LHCN-M2 (cell line): ENCODE measurements at places on chromosomes 3 and 15. TPM values are rescaled to one million over a fixed set of nuclear protein-coding genes. Genes with fewer than 3 reads are reported as not detected.

Gene FHIT
- total RNA-seq = 0.32 and 0.34 TPM in 2 replicates

Gene WDR49
- total RNA-seq = not detected in 2 replicates

Gene ARPC4
- 310 and 367 TPM in 2 replicates for total RNA-seq

Gene TTC14
- total RNA-seq = 16.3 and 16.8 TPM in 2 replicates

- no peak for DNase-seq
Observed at GRCh38 chr3:123764647-123765046, 119.5 kb downstream of the MYLK start.

DNA sequence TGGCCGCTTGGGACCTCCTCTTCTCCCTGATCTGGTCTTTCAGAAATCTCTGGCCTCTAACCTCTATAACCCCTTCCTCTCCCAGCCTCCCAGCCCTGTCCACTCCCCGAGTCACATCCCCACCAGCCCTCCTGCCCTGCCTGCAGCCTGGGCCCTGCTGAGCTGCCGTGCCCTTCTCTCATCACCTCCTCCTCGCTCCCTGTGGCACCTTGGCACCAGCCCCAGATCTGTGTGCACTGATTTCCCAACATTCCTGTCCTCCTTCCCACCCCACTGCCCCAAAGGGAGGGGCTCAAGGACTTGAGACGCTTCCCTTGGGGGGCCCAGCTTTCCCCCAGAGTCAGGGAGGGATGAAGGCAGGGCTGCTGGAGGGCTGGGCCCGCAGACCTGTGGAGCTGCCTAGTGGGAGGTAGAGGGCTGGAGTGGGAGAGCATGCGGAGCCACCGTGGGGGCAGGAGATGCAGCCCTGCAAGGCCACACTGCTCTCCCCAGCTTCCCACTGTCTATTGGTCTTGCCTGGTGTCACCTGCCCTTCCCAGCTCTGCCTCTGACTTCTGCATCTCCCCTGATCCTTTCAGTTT, 42.7 kb downstream of the EXOG start:
- no peak for DNase-seq

- no peak for DNase-seq
Observed at GRCh38 chr3:115019900-115020299, 127.2 kb downstream of the ZBTB20 start.

DNA sequence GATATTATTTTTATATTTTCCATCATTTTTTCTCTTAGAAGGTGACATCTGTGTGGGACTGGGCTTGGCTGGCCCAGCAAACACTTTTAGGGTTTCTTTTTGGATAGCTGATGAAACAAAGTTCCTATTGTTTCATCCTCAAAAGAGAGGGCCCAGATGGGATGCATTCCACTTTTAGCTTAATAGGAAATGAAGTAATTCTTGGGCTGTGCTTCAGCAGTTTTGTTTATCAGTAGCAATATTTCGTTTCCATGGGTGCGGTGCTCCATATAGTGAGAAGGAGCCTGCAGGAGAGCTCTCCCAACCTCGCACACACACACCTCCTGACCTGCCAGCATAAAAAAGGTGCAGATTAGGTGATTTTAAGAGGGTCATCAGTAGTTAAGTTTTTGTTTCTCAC, 147.5 kb downstream of the AKAP13 start:
- no peak for DNase-seq

- no peak for DNase-seq
Observed at GRCh38 chr3:86913160-86913559, 77.8 kb downstream of the VGLL3 start.
